A549 treated with CpdA at 1 μM for 4 hours (cell line): ENCODE measurements at places on chromosomes 6 and 20. TPM values are rescaled to one million over a fixed set of nuclear protein-coding genes. Genes with fewer than 3 reads are reported as not detected.

Gene PPIL6
- 1.8 to 2.7 TPM (median 2.3 TPM) in 5 replicates for total RNA-seq

Gene TAGAP
- not detected in 5 replicates for total RNA-seq

Gene SIRPB2
- not detected in 5 replicates for total RNA-seq

Gene DYNLRB1
- total RNA-seq = 222 to 249 TPM (median 236 TPM) in 5 replicates

Gene RAD21L1
- not detected in 5 replicates for total RNA-seq

Gene MYLIP
- 2.7 to 3.4 TPM (median 3.1 TPM) in 5 replicates for total RNA-seq

Gene FILIP1
- total RNA-seq = 0.20 to 0.48 TPM (median 0.32 TPM) in 5 replicates

Gene BLTP3A
- 4.6 to 6.3 TPM (median 5.3 TPM) in 5 replicates for total RNA-seq

Gene SLC32A1
- total RNA-seq = not detected in 5 replicates

Gene GFRA4
- total RNA-seq = not detected in 5 replicates

Gene NRM
- 22.2 to 29.6 TPM (median 27.7 TPM) in 5 replicates for total RNA-seq

Gene COL9A3
- 0.40 to 0.72 TPM (median 0.50 TPM) in 5 replicates for total RNA-seq

Gene PNISR
- 26.2 to 35.7 TPM (median 27.6 TPM) in 5 replicates for total RNA-seq

Gene SMLR1
- total RNA-seq = not detected in 5 replicates

Gene PRSS35
- total RNA-seq = 0.03 to 0.14 TPM (median 0.06 TPM) in 4 of 5 replicates, not detected in the other

Gene ECHDC1
- total RNA-seq = 36.1 to 65.4 TPM (median 38.2 TPM) in 5 replicates

Gene CRIP3
- 0.20 to 0.62 TPM (median 0.57 TPM) in 5 replicates for total RNA-seq

Gene RAMACL
- total RNA-seq = 0.05 to 0.23 TPM (median 0.12 TPM) in 5 replicates

Gene TGM3
- total RNA-seq = 0.03 to 0.21 TPM (median 0.07 TPM) in 3 of 5 replicates, not detected in the others

Gene PNLDC1
- total RNA-seq = 0.11 TPM in 1 of 5 replicates, not detected in the others

Gene TMEM30A
- 36.8 to 48.2 TPM (median 43.4 TPM) in 5 replicates for total RNA-seq

Gene LY6G5C
- 0.51 to 2.4 TPM (median 1.4 TPM) in 5 replicates for total RNA-seq

Gene VIP
- not detected in 5 replicates for total RNA-seq
